AG09319 (cell line): ENCODE measurements at places on chromosomes 2 and 18.

- DNase-seq, result no peak
Measured at GRCh38 chr2:56680971-56681631, 497.3 kb downstream of the CCDC85A start.

DNA sequence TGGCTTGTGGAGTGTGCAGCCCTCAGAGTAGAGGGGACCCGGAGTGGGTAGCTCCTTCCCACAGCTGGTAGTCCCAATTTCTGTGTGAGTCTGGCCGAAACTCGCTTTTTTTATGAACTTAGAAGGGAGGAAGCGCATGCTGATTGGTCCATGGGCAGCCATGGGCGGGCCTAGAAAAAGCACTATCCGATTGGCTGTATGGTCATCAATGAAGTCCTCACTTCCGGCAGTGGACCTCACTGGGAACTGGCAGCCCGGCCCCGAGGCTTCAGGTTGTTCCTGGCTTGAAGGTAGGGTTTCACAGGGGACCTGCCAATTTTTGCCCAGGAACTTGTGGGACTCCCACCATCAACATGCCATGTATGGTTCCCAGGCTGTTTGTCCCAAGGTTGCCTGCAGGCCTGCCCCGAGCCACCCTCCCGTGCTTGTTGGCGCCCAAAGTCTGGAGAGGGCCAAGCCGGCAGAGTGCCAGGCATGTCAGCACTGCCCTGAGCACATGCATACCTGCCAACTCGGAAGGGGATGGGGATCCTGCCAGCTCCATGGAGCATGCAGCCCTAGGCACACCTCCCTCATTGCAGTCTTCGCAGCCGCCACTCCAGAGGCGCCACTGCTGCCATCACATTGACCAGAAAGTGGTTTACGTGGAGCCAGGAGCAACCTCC lies 98.5 kb downstream of the ATP9B start:
- no peak for DNase-seq

DNA sequence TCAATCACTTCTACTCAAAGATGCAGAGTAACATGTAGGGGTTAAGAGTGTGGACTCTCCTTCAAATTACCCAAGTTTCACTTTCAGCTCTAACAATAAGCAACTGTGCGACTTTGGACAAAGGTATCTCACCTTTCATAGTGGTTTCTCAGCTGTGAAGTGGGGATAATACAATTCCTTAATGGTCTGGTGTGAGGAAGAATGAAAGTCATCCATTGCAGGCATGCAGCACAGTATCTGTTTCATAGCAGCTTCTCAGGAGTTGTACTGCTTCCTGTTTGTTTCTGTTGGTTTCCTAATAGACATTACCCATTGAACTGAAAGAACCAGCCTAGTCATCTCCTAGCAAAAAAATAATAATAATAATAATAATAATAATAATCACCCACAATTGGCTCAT lies 74.4 kb downstream of the DDX18 start:
- DNase-seq, result no peak

GRCh38 chr2:119548516-119549120 lies 4.4 kb downstream of the CFAP221 start:
- no peak for DNase-seq

- DNase-seq, result no peak
Measured at GRCh38 chr2:121049950-121050585, 234.9 kb downstream of the TFCP2L1 start.

- no peak for DNase-seq
Measured at GRCh38 chr18:10893761-10894160, 255.6 kb downstream of the PIEZO2 start.

GRCh38 chr2:95063086-95063958 lies 37.8 kb downstream of the MAL start:
- DNase-seq, result no peak

GRCh38 chr18:70653671-70654070 lies 364.8 kb downstream of the SOCS6 start:
- DNase-seq, result no peak

GRCh38 chr2:222000326-222000725 lies 298.5 kb downstream of the PAX3 start:
- DNase-seq, result no peak

DNA sequence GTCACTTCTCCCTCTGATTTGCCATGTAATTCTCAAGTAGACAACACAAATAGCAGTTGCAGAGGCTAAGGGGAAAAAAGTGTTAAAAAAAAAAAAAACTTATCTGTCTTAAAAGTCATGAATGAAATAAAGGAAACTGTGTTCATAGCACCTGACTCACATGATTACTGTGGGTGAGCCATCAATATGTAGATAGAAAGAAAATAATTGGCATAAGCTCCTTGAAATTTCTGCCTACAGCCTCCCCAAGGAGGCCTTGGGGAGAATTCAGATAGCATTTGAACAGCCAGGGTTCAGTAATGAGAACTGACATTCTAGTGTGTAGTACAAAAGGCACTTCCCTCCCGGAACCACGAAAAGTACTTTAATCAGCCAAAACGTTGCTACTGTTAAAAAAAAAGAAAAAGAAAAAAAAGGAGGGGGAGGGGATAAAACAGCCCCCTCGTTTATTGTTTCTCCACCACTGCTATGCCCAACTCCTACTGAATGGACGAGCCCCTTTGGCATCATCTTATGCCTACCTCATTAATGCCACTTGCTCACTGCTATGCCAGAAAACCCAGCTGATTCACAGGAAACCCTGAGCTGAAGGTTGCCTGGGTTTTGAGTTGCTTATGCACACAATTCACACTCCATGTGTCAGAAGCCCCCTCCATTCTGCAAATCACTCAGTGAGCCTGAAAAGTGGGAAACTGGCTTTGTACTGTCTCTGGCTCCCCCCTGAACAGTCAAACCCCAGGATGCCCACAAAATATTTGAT lies 65.5 kb upstream of the KLF7 start:
- DNase-seq, result no peak

DNA sequence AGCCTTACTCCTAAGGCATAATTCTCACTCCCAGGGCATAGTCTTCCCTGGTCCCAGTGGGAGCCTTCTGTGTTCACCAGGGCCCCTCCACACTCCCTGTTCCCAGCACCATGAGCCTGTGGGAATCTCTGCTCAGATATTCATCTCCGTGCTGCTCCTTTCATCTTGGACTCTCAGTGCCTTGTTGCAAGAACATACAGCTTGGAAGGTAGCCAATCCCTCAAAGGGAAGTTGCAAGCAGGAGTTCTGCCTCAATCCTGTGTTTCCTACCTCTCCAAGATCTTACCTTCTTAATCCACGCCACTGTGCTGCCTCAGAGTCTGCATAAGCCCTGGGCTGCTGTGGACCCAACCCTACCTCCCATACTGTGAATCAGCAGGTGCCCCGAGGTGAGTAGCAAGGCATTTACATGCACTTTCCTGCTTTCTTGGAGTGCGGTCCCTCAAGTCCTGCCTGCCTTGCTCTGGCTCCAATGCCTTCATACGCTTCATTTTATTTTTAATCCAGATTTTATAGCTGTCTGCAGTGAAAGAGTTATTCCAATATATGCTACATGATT lies 413.8 kb upstream of the RAB6C start:
- no peak for DNase-seq

DNA sequence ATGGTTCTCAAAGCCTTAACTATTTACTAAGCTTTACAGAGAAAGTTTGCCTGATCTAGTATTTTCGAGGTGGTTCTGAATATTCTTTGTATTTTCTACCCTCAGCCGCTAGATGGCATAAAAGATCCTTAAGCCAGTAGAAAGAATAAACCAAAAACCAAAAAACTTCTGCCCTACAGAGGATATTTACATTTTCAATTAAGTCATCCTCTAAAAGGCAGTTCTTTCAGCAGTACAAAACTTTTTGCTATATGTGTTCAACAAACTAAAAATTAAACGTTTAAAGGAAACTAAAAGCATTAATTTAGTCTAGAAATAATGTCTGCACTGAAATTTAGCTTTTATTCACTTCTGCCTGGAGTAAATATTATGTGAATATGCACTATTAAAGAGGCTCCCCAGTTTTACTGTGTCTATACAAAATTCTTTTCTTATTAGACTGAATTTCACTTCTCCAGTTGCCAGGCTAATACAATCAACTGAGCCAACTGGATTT lies 297.5 kb downstream of the PIEZO2 start:
- peak; percentile 28 for DNase-seq

DNA sequence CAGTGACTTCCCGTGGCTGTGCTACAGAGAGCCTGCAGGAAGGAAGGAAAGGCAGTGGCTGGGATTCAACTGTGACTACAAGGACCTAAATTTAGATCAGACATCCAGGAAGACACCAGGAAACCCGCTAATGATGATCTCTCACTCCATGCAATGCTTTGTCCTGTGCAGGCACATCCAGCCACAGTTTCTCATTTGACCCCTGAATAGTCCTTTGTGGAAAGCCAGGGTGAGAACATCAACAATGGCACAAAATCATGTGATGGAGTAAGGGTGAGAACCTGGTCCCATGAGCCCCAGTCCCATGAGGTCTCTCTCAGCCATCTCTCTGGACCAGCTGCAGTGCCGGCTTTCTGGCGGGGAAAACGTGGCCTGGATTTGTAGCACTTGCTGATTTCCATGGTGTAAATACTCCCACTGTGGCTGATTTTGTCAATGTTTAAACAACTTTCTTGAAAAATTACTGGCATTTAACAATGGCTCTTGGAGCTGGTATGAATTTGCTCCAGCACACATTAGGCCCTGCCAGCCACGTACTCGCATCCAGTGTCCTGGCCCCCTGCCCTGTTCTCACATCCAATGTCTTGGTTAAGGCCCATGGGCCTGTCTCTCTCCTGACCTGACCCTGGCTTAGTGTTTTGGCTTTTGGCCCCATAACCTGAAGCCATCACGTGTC lies 159.0 kb upstream of the HAAO start:
- DNase-seq, result no peak

- DNase-seq, result peak; percentile 62
Measured at GRCh38 chr2:39981883-39982311, 202.8 kb upstream of the THUMPD2 start.

DNA sequence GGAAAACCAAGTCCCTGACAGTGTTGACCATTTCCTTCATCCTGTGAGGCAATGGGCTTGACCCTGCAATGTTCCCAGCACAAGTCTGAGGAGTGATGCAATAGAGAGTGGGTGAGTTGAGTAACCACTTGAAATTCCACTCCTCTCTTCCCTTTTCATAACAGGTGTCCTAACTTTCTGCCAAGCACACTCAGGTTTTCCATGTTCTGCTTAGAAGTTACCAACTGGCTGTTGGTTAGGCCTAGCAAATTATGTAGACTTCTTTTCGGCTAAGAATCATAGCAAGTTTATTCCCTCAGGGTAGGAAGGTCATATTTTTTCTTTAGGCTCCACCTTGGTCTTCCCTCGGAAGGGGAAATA lies 11.5 kb downstream of the GNLY start:
- peak; percentile 92 for DNase-seq

DNA sequence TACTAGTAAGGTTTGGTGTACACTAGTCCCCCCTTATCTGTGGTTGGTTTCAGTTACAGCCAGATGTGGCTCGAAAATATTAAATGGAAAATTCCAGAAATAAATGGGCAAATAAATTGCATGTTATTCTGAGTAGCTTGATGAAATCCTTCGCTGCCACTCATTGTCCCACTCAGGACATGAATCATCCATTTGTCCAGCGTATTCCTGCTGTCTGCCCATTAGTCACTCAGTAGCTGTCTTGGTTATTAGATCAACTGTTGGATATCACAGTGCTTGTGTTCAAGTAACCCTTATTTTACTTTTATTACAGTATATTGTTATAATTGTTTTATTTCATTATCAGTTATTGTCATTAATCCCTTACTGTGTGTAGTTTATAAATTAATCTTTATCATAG lies 21.7 kb downstream of the ZDBF2 start:
- no peak for DNase-seq

DNA sequence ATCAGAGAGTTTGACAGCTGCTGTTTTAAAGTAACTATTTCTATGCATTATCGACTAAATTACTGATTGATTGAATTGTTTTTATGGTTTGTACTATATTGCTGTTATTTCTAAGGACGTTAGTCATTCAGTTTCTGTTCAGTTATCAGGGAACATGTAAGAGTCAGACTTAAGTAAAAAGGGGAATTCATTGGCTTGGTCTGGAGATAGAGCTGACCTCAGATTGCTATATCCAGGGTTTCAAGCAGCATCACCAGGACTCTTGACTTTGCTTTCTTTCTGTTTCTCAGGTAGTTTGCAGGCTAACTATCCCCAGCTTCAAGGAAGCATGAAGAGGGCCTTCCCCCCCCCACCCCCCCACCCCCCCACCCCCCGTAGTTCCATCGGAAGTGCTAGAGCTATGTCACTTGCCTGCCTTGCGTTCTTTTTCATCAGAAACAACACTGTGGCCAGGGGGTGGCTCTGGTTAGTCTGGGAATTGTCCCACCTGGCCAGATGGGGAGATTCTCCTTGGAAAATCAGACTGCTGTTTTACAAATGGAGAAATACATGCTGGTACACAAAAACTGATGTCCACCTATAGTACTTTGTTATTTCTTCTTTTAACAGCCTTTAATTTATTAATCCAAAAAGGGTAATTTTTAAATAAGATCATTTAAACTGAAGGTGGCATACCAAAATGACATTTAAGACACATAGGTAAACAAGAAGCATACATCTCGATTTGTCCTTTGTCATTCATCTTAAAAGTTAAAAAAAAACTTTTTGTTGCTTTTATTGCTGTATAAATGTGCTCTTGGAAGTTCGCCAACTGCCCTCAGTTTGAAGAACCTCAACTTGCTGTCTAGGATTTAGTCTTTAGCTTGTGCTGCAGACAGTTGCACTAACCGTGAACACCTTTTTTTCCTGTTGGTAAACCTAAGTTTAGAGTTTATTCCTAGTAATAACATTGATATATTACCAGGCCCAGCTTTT lies 9.4 kb downstream of the SMAD4 start:
- DNase-seq, result no peak

DNA sequence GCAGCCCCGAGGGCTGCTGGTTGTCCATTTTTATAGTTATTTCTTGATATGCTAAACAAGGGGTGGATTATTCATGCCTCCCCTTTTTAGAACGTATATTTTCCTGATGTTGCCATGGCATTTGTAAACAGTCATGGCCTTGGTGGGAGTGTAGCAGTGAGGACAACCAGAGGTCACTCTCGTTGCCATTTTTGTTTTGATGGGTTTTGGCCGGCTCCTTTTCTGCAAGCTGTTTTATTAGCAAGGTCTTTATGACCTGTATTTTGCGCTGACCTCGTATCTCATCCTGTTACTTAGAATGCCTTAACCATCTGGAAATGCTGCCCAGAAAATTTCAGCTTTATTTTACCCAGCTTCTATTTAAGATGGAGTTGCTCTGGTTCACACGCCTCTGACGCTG lies 825.8 kb upstream of the CDH2 start:
- no peak for DNase-seq

- peak; percentile 98 for DNase-seq
Measured at GRCh38 chr2:20071397-20072383, 20.3 kb upstream of the LAPTM4A start.

DNA sequence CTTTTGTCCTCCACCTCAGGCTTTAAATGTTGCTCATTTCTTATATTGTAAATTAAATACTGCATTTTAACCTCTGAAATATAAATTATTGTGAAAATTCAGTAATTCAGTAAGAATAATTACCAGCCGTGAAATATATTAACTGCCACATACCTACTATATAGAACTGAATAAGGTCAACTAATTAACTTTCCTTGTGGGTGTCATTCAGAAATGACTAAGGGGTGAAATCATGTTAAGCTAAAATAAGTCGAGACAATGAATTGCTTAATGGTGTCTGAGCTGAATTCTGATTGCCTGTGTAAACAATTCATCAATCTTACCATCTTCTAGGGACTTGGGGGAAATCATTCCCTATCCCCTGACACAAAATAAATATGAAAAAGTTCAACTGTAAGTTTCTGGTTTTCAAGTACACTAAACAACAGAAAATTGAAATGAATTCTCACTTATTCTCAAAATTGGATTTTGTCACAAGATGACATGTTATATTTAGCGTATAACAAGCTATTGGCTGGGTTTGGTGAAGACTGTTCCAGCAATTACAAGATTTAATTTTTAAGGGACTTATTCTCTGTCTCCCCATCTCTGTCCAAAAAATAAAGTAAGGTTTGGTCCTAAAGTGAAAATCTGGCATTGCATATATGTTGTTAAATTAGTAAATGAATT lies 255.1 kb downstream of the METTL4 start:
- DNase-seq, result no peak
